T47D (cell line): ENCODE measurements at places on chromosomes 5 and 9.

DNA sequence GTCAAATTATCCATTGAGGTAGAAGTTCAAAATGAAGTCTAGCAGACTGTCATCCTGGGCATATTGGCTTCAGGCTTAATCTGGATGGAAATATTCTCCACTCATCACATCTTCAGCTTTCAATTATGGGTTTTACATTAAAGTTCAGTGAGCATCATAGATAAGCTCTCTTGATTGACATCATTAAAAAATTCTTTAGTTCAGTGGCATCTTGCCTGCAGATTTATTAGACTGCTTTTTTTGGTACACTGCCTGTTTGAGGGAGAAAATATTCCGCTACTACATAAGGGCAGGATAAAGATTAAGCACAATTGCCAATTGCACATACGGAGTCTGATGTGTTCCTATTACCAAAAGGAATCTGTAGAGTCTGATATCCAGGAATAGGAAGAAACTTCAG lies 2353.8 kb downstream of the MAT2B start:
- no peak for DNase-seq

DNA sequence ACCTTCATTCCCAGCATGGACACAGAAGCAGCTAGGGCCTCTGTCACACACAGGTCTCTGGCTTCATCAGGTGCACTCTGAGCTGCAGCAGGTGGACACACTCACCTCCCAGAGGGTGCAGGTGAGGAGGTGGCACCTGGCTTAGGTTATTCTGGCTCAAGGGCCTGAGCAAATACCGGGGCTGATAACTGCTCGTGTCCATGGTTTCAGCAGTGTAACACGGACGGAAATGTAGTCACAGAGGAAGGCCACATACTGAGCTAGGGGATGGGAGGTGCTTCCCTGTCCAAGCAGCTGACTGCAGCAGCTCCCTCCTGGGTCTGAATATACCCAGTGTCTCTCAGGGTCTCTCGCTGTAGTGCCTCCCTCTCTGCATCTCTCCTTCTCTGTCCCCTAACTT lies 5.7 kb downstream of the PHF2 start:
- no peak for DNase-seq

DNA sequence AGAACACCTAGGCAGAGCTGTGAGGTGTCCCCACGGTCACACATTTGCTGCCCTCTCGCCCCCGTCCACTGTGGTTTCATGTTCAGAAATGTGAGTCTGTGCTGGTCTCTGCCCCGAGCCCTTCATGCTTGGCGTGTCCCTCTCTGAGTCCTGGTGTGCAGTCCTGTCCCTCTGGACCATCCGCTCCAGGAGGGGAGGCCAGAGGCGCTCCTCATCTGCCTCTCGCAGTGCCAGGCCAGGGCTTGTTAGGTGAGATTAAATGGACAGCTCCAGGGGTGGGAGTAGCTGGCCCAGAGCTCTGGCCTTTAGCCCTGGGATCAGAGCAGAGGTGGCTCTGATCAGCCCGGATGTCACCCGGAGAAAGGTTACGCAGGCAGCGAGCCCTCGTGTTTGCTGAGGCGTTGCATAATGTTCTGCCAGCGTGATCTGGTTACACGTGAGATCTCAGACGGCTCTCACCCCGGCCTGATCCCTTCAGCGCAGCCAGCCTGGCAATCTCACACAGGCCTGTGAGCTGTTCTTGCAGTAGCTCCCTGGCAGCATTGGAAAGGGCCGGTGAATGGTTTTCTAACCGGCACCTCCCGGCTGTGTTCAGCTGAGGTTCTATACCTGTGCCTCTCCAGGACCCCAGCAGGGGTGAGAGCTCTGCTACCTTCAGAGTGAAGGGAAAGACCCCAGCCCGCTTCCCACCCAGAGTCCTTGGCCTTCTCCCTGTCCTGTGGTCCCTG lies 24.5 kb downstream of the PTGES2 start:
- DNase-seq = no peak

DNA sequence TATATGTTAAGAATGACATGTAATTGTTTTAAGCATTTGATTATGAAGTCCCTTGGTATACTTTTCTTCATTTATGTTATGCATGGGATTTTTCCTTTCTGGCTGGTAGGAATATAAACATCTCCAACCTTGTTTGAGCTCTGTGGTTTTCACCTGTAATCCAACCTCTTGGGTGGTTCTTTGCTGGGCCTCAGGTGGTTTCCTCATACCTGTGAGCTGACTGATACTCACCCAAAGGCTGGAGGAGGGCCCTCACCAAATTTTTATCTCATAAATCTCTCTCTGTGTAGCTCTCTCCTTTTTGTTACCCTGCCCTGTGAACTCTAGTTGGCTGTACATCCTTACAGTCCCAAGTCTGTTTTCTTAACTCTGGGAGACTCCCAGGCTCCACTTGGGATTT lies 39.8 kb upstream of the C6 start:
- DNase-seq = peak; percentile 11

- DNase-seq = peak; percentile 89
Observed at GRCh38 chr9:129202613-129203555, 24.8 kb upstream of the IER5L start.

DNA sequence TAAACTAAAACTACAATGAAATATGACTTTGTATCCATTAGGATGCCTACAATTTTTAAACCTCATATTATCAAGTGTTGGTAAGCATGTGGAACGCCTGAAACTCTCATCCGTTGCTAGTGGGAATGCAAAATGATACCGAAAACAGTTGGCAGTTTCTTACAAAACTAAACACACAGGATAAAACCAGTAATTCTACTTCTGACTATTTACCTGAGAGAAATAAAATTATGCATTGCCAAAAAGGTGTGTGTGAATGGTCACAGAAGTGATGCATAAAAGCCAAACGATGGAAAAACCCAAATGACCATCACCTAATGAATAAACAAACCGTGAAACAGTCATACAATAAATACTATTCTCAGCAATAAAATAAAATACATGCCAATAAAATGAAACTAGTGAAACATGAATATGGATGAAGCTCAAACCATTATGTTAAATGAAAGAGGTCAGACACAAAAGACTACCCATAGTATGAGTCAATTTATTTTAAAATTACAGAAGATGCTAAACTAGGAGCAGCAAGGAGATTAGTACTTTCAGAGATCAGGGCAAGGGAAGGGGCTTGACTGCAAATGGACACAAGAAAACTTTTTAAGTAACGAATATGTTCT lies 13.4 kb downstream of the AUH start:
- no peak for DNase-seq

DNA sequence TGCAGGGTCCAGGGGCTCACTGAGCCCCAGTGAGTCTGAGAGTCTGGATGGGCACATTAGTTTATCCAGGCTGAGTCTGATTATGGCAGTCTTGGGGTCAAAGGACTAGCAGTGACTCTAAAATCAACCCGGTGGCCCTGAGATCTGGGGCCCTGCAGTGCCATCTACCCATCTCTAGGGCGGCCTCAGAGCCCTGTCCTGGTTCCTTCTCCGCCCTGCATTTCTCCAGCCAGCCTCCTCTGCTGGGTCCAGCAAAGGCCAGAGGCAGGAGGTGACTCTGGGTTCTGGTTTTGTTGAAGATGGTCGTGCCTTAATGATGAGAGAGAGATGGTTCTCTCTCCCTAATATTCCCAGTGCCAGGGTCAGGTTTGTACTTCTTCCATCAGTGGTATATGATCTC lies 15.0 kb downstream of the DCANP1 start:
- DNase-seq = no peak

DNA sequence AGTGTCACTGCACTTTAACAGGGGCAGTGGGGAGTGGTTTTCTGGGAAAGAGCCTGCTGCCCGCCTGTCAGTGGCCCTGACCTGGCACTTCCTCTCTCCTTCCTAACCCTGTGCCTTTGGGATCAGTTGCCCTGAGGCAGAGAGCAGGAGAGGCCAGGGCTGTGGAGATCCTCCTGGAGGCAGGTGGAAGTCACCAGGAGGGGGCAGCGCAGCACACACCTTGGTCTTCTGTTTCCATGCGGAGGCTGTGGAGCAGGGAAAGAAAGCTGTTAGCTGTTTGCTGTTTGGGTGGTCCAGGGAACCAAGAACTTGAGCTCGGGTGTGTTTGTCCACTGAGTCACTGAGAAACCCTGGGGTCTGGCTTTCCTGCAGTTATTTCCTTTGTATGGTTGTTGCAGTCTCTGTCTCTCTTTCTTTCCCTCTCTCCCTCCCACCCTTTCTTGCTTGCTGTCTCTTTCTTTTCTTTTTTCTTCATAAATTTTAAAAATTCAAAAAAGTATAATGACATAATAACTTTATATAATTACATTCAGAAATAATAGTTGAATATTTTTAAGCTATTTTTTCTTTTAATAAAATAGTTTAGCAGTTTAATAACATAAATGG lies 28.1 kb downstream of the NTRK2 start:
- DNase-seq = peak; percentile 52

DNA sequence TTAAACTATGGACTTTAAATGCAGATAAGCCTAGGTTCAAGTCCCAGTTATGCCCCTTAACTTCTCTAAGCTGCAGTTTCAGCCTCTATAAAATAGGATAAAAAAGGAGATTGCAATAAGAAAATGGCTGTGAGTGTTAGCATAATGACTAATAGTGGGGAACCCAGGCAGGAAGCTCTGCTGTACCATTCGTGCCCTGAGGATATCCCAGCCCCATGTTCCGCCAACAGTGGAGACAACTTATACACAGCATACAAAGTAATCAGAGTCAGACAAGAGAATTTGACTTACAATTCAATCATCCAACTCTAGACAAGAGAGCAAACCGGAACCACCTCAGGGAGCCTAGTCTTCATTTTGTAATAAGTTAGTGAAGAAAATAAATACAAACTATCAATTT lies 141.5 kb upstream of the FSTL4 start:
- no peak for DNase-seq

GRCh38 chr5:43634621-43635020 lies 31.6 kb downstream of the NNT start:
- DNase-seq = no peak

- DNase-seq = peak; percentile 58
Observed at GRCh38 chr9:33817327-33818166, 587 bp downstream of the UBE2R2 start.

- DNase-seq = no peak
Observed at GRCh38 chr5:91059409-91059808, 323.7 kb downstream of the ARRDC3 start.

- no peak for DNase-seq
Observed at GRCh38 chr5:178524093-178524882, 65.9 kb downstream of the COL23A1 start.

DNA sequence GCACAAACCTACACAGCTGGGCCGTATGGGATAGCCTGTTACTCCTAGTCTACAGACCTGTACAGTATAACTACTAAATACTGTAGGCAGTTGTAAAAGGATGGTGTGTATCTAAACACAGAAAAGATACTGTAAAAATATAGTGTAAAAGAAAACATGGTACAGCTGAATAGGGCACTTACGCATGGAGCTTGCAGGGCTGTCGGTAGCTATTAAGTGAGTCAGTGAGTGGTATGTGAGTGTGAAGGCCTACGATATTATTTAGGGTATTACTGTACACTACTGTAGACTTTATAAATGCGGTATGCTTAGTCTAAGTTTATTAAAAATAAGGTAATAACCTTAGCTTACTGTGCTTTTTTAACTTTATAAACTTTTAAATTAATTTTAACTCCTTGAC lies 1.2 kb downstream of the ZCCHC9 start:
- DNase-seq = no peak

- no peak for DNase-seq
Observed at GRCh38 chr5:76083555-76084495, 642 bp downstream of the SV2C start.

DNA sequence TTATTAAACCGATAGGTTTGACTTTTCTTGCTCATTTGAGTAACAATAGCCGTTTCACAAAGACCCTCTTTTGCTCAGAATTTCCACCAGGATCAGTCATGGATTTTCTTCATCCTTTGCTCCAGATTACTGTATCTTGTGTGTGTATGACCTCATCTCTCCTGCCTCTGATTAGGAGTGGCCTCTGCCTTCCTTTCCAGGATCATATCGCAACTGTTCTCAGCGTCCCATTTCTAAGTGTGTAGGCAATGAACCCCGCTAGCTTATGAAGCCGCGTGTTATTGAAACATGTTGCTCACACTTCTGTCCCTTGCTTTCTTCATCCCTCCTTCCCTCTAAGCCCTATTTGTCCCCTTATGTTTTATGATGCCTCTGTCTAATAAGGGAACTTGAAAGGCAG lies 169.8 kb upstream of the RPS23 start:
- DNase-seq = no peak
